Mesothelial cell of epicardium (in vitro differentiated cells): ENCODE measurements at places on chromosomes 13 and 19. TPM values are rescaled to one million over a fixed set of nuclear protein-coding genes. Genes with fewer than 3 reads are reported as not detected.

DNA sequence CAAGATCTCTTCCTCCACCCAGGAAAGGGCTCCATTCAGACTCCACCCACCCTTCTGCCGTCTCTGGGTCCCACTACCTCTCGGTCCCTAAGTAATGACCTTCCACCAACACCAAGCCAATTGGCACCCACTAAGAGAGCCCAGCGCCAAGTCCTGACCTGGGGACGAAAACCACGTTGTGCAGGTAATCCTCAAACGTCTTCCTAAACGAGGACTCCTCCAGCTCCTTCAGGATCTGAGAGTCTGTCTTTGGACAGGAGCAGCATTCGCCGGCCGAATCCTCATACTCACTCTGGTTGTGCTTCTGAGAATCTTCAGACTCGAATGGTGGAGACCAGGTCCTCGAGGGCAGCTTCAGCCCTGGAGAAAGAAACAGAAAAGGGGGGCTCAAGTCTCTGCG lies 83.1 kb downstream of the ZNF557 start:
- H3K27ac ChIP-seq, result peak overlapping the region; percentile 55
- no peak overlapping the region for H3K4me3 ChIP-seq
- no peak for DNase-seq

- H3K4me1 ChIP-seq, result peaks cover 7% of the 10 kb centered on the region
- H3K27me3 ChIP-seq, result no peaks in the 10 kb centered on the region
- no peak overlapping the region for H3K4me3 ChIP-seq
- H3K36me3 ChIP-seq, result peaks cover 7% of the 10 kb centered on the region
- no peak for DNase-seq
- no peak overlapping the region for H3K27ac ChIP-seq
Measured at GRCh38 chr13:60448907-60449510, 52.0 kb downstream of the TDRD3 start.

- DNase-seq, result no peak
- peak overlapping the region; percentile 69 for H3K27ac ChIP-seq
- H3K36me3 ChIP-seq, result peaks cover 8% of the 10 kb centered on the region
- H3K4me3 ChIP-seq, result no peak overlapping the region
- H3K4me1 ChIP-seq, result peaks cover 48% of the 10 kb centered on the region
Measured at GRCh38 chr13:79775830-79776229, 294.9 kb downstream of the NDFIP2 start.

DNA sequence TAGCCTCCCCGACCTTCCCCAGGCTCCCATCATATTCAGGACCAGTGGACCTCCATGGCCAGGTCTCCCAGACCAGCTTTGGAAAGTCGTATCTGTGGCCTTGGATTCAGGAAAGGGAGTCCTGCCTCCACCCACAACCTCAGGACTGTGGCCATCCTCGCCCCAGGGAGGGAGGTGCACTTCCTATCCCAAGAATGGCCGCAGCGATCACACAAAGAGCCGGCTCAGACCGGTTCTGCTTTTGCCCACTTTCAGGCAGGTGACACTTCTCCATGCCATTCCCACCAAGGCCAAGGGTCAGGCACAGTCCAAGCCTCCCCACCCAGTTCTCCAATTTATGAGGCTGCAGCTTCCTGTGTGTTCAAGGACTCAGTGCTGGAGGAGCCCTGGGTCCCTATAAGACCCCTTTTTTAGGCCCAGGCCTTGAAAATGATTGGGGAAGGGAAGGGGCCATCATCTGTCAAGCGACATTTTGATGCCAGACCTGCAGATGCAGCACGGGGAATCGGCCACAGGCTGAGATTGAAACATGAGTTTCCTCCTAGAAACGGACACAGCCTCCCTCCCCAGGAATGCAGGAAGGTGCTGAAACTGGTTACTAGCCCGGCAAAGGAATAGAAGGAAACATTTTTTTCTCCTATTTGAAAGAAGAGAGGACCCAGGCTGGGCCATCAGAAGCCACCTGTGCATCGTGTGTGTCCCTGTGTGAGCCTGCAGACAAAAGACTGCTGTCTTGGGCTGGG lies 65.6 kb upstream of the USE1 start:
- no peaks in the 10 kb centered on the region for H3K27me3 ChIP-seq
- peak overlapping the region; percentile 39 for H3K27ac ChIP-seq
- peaks cover 26% of the 10 kb centered on the region for H3K36me3 ChIP-seq
- peaks cover 4% of the 10 kb centered on the region for H3K4me1 ChIP-seq

- H3K4me3 ChIP-seq, result no peak overlapping the region
- no peak overlapping the region for H3K27ac ChIP-seq
- peaks cover 7% of the 10 kb centered on the region for H3K27me3 ChIP-seq
- no peaks in the 10 kb centered on the region for H3K4me1 ChIP-seq
- DNase-seq, result peak; percentile 37
Measured at GRCh38 chr13:99796175-99796819, 175.3 kb downstream of the ZIC5 start.

DNA sequence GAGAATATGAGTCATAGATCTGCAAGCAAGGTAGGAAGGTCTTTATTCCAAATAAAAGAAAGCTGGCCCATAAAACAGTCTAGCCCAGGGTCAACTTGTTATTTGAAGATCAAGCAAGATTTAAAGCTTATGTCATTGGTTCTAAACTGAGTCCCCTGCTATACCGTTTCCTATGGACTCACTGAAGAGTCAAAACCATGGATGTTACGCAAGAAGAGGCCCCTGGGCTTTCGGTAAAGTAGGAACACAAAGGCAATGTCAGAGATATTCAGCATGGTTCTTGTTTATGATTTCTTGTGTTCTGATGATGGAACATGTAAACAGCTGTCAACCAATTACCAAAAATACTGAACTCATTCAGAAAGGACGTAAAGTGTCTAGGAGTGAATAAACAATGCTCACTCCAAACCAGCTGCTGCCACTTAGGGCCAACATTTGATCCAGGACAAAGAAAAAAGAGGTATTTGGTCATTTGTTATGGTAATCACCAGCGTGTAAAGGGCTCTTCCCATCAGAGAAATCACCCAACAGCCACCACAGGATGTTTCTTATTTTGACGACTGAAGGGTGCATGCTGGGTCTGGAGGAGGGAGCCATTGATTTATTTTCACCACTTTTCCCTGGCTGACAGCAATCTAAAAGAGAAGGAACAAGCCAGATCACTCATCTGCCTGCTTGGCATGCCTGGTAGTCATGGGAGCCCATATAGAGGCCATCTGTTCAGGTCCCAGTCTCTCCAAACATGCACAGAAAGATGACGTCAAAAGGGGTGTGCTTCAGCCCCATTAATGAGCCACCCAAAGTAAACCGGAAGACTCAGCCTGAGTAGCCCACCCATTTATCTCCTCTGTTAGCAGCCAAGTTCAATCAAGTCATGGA lies 68.3 kb downstream of the FGF14 start:
- no peaks in the 10 kb centered on the region for H3K4me1 ChIP-seq
- no peak overlapping the region for H3K4me3 ChIP-seq
- peaks cover 31% of the 10 kb centered on the region for H3K27me3 ChIP-seq
- no peaks in the 10 kb centered on the region for H3K36me3 ChIP-seq
- DNase-seq, result no peak

- no peaks in the 10 kb centered on the region for H3K4me1 ChIP-seq
- H3K36me3 ChIP-seq, result peaks cover 7% of the 10 kb centered on the region
- H3K4me3 ChIP-seq, result no peak overlapping the region
- H3K27me3 ChIP-seq, result no peaks in the 10 kb centered on the region
- H3K27ac ChIP-seq, result no peak overlapping the region
- no peak for DNase-seq
Measured at GRCh38 chr19:54517483-54517882, 14.9 kb downstream of the LAIR2 start.

GRCh38 chr13:85638815-85639393 lies 160.3 kb downstream of the SLITRK6 start:
- DNase-seq, result no peak
- H3K36me3 ChIP-seq, result peaks cover 4% of the 10 kb centered on the region
- H3K4me1 ChIP-seq, result no peaks in the 10 kb centered on the region
- no peaks in the 10 kb centered on the region for H3K27me3 ChIP-seq
- no peak overlapping the region for H3K4me3 ChIP-seq

GRCh38 chr13:49113526-49114286 lies 106.4 kb upstream of the MLNR start:
- H3K4me1 ChIP-seq, result peaks cover 18% of the 10 kb centered on the region
- peak overlapping the region; percentile 61 for H3K4me3 ChIP-seq
- peak overlapping the region; percentile 92 for H3K27ac ChIP-seq
- no peak for DNase-seq

Gene DAPK3
- 127 to 135 TPM (median 131 TPM) in 3 replicates for total RNA-seq

Gene ZNF611
- 26.7 to 29.6 TPM (median 29.0 TPM) in 3 replicates for total RNA-seq

Gene CYP4F11
- not detected in 3 replicates for total RNA-seq

Gene VN1R4
- total RNA-seq, result not detected in 3 replicates
